ENCODE measurements at places on chromosomes 16 and 17. TPM values are rescaled to one million over a fixed set of nuclear protein-coding genes. Genes with fewer than 3 reads are reported as not detected.

C16orf46 gene
- total RNA-seq: 0.34 TPM

CD79B gene
- total RNA-seq: not detected

EME1 gene
- total RNA-seq: 0.68 TPM

BPTF gene
- 23.6 TPM for total RNA-seq

TM4SF5 gene
- not detected for total RNA-seq

CLEC3A gene
- not detected for total RNA-seq

CFAP97D1 gene
- total RNA-seq: 0.07 TPM

RTN4RL1 gene
- total RNA-seq: 0.34 TPM

CLDN6 gene
- total RNA-seq: 0.14 TPM

TBC1D3E gene
- not detected for total RNA-seq

PIK3R6 gene
- not detected for total RNA-seq

GJC1 gene
- 6.5 TPM for total RNA-seq

KRT25 gene
- total RNA-seq: not detected

TBC1D3I gene
- total RNA-seq: 0.07 TPM

NT5M gene
- 1.0 TPM for total RNA-seq

CIITA gene
- 0.64 TPM for total RNA-seq

SLC16A5 gene
- total RNA-seq: 20.5 TPM

MBTD1 gene
- total RNA-seq: 9.2 TPM

TLCD3A gene
- total RNA-seq: 49.3 TPM

ADORA2B gene
- total RNA-seq: 36.6 TPM

KRTAP4-5 gene
- not detected for total RNA-seq

Measured in nasal cavity respiratory epithelium epithelial cell of viscerocranial mucosa (primary cell).